ENCODE measurements at places on chromosomes 3 and 15.

- DNase-seq = no peak
These were observed 129.8 kb downstream of the OSBPL10 start for GRCh38 chr3:31851278-31851677.

DNA sequence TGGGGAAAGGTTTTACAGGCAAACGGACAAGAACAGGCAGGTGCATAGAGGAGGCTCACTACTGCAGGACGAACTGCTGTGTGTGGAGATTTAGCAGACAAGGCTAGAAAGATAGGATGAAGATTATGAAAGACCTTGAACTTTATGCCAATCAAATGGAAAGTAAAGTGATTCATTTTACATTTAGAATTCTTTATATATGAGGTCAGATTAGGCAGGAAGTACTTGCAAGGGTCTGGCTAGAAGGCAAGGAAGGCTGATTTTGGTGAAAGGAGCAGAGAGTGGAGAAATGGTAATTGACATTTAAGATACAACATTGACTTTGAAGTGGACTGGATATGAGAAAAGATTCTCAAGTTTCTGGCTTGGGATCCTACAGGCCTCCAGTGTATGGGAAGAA, 33.6 kb downstream of the PLSCR4 start:
- DNase-seq = no peak

DNA sequence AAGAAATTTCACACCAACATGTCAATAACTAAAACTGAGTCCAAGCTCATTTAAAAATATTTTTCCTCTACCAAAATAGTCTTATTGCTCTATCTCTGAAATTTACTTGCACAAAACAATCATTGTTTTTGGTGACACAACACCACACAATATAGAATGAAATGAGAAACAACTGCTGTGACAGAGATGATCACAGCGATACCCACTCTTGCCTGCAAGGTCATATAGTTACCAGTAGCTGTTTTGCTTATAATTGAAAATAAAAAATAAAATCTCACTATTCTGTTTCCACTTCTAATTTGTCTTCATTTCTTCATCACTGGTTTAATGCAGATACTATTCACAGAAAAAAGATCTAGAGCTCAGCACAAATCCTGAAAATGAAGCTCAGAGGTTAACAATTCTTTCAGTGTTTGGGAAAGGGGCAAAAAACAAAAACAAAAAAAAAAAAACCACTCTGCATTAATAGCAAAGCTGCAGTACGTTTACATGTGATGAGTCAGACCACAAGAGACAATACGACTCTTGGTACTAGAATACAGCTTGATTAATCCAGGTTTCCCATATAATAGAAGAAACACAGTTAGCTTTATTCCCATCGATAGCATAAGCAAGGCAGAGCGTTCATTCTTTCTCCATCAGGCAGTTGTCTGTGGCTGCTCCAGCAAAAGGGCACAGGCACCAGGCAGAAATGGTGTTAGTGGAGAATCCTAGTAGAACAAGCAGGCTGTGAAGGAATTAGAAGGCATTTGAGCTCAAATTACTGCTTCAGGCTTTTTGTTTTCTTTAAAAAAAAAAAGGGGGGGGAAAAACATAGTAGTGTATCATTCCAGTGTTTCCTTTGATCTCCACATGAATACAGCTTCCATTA, 773 bp downstream of the ANKRD28 start:
- DNase-seq = peak; percentile 5

DNA sequence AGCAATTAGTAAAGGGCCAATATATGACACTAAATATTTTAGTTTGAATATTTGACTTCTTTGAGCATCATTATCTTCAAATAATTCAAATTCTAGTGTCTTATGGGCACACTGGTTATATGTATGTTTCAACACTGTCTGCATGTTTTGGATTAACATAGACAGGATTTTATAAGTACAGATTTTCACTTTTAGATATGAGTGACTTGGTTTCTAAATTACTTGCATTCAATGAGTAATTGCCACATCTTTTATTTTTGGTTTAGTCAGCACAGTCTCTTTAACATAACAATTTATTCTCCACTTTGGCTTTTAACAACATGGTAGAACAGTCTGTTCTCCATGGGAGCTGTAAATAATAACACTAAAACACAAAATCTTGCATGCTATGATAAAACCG, 674.8 kb downstream of the TBL1XR1 start:
- no peak for DNase-seq

GRCh38 chr3:43183456-43183855, 77.6 kb upstream of the POMGNT2 start:
- no peak for DNase-seq

DNA sequence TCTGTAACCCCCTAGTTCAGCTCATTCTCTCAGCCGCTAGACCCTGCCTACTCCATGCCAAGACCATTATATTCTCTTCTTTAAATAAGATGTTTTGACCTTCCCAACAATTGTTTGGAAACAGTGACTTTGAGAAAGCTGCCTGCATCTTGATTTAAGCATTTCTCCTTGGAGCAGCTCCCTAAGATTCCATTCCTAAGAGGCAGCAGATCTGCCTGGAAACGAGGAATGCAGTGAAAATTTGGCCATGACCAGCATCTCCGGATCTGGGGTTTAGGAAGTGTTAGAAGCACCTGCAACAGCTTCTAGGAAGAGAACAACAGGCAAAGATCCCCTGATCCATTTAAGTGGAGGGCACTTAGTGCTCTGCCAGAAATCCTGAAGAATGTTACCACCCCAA, 235.7 kb downstream of the NTRK3 start:
- DNase-seq = no peak

DNA sequence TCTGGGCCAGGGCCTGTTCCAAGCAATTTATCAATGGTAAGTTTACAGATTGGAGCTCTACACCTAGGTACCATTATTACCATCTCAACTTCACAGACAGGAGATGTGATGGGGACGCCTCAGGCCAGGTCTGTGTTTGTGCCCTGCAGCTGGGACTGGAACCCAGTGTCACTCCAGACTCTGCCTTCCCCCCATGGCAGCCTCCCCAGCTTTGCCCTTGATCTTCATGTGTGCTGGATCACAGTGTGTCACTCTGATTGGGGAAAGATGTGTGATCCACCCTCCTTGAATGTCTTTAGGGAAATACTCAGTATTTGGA, 59.6 kb downstream of the MGLL start:
- DNase-seq = no peak

DNA sequence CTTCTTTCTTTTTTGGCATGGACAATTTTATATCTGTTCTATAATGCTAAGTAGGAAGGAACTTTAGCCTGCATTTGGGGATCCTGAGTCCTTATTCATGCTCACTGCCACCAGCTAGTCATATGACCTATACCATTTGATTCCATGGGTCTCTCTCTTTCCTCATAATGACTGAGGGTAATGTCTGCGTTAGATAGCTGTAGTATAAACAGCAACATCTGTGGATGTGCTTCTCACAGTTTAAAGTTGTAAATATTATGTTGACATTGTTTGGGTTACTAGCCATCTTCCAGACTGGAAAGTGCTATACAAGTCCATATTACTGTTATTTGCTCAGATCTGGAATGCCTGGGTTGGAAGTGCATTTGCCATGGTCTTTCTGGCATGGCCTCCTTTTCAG, 274.9 kb upstream of the SEMA6D start:
- DNase-seq = no peak

- no peak for DNase-seq
These were observed 15.4 kb downstream of the PLSCR1 start for GRCh38 chr3:146529021-146529420.

DNA sequence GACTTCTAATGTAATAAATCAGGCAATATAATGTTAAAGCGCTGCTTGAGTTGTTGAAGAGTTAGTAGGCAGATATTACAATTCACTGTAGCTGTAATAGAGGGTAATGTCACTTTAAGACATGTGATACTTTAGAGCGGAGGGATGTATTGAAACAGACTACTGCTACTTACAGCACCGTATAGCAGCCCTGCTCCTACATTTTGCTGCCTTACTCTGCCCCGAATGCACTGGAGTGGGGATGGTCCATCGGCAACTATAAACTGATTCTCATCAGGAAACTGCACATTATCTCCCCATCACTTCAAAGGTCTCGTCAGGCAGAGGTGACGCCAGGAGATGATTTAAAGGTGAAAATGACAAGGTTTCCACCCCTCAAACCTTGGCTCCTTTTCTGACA, 349.7 kb upstream of the SUCLG2 start:
- DNase-seq = no peak
